ENCODE measurements at places on chromosomes 11 and 22.

DNA sequence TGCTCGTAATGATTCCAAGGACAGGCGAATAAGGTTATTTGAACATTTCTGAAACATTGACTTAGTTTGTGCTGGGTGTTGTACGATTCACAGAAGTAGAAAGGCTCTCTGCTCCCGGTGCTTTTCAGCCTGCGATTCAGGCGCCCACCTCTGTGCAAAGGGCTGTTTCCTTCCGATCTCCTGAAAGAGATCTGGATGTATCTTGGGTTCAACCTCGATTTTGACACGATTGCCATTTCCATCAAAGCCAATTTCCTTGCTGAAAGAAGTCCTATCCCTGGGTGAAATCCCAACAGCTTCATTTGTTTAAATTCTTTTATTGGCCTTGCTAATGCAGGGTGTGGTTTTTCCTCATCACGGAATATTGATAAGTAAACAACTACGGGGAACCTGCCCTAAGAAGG is 1.1 kb upstream of the ZC3H12C start:
- DNase-seq = no peak

DNA sequence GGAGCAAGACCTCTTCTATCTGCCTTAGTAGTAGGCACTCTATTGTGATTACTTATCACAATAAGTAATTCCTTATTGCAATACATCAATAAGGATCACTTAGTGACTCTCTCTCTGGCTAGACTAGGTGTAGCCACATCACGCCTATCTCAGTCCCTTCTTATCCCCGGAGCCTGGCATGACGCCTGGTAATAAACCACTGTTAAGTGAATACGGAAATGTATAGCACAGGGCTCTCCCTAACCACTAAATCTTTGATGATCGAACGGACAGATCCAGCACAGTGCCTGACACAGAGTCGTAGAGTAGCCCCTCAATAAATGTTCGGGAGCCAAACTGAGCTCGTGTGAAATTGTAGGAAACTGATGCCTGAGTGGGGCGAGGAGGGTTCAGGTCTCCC is 143.3 kb downstream of the FBXO7 start:
- DNase-seq = no peak

- no peak for DNase-seq
These were observed 1.2 kb downstream of the KCNQ1OT1 start for GRCh38 chr11:2698386-2699184.

DNA sequence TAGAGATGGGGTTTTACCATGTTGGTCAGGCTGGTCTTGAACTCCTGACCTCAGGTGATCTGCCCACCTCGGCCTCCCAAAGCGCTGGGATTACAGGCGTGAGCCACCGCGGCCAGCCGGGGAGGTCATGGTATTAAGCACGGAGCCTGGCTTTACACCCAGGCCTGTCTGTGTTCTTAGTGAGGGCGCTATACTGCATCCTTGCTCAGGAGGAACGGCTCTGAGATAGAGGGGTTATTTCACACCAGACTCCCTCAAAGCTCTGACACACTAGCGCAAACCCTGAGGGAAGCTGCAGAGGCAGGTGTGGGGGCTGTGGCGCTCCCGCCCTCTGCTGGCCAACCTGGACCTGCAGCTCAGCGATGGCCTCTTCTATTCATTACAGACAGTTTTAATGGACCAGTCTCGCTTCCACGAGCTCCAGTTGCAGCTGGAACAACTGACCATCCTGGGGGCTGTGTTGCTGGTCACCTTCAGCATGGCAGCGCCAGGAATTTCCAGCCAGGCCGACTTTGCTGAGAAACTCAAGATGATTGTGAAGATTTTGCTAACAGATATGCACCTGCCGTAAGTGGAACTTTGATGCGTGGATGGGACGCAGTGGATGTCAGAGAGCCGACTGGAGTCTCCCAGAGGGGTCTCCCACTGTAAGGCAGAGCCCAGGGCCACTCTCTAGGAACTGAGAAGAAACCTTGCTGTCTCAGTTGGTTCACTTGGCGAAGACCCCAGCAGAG is 26.2 kb downstream of the TCP11L1 start:
- DNase-seq = peak; percentile 73

DNA sequence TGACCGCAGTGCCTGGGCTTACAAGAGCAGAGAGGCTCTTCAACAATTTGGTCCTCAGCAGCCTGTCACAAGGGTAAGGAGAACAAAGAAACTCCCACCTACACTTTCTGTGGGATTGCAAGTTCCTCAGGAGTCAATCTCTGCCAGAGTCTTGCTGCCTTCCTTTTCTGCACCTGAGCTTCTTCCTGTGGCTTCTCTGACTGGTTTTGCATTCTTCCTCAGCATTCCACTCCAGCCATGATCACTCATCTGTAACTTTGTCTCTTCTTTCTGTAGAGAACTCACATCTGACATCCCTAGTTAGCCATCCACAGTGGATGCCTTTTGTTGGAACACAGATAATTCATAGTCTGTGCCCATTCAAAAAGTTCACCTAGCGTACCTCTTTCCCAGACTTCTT is 14.2 kb upstream of the OR6A2 start:
- DNase-seq = no peak

- no peak for DNase-seq
These were observed 47.8 kb upstream of the BMAL1 start for GRCh38 chr11:13229711-13230318.

DNA sequence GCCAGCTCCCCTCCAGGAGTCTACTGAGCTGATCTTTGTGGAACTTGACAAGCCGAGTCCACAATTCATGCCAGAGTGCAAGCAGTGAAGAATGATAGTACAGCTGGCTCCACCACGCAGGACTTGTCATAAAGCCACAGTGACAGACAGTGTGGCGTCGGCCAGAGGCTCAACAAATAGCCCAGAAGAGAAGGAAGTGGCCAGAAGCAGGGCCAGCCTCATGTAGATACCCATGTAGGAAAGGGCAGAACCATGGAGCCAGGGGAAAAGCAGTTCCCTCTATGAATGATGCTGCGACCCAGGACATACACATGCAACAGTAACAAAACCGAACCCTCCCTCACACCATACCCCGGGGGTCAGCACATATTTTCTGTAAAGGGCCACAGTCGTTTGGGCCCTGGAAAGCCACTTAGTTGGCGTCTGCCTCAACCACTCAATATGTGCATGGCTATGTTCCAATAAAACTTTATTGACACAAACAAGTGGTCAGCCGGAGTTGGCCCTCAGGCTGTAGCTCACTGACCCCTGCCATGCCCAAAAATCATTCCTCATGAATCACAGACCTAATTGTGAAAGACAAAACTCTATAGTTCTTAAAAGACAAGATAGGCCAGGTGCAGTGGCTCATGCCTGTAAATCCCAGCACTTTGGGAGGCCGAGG is 161.4 kb downstream of the BRD1 start:
- DNase-seq = no peak

GRCh38 chr11:32107647-32108046 is 16.8 kb downstream of the RCN1 start:
- no peak for DNase-seq

DNA sequence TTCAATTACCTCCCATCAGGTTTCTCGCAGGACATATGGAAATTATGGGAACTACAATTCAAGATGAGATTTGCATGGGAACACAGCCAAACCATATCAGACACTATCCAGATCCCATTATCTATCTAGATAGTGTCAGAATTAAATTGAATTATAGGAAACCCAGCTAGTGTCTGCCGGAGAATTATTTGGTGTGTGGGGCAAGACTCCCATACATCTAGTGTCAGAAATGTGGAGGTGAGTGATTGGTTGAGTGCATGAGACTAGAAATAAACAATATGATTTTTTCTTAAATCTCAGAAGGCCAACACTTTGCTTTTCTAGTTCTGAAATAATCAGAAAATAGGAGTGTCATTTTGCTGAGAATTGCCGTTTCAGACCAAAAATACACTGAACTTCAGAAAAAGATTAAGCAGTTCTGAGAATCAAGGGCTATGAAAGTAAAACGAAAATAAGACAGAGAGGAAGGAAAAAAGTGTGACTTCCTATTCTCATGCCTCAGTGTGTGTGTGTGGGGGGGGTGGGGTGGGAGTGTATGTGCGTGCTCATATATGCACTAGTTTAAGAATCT is 21.3 kb downstream of the CASP12 start:
- no peak for DNase-seq

- DNase-seq = peak; percentile 49
These were observed 27.1 kb upstream of the TMA7B start for GRCh38 chr22:39932918-39933649.

GRCh38 chr11:111836721-111837120 is 34.7 kb downstream of the ALG9 start:
- DNase-seq = peak; percentile 36

DNA sequence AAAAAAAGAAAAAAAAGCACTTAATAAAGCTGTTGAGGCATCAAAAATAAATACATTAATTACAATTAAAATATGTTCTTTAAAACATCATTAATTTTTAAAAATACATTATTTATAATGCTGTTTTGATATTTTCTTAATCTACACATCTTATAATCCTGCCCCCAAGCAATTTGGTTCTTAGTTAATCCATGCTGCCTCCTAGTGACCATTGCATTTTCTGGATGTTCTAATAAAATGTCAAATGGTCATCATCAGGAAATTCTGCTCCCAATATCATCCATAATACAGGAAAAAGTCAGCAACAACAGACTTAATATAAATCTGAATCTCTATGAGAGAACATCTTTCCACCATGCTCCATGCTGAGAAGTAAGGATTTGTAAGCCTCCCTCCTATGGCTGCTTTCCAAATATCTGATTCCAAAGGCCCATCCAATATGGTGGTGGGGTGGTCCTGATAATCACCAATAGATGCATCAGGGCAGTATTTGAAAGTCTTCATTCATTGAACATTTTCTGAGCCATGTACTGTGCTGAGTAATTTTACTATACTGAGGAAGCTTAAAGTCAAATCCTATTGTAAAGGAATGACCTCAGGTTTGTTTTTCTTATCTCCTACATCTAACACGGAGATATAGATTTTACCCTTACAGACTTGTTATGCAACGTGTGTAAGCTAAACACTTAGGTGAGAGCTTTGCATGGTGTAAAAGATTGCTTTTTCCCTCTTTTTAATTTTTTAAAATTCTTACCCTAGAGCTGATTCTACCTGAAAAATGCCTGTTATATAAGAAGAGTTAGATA is 124.7 kb upstream of the BMAL1 start:
- no peak for DNase-seq

DNA sequence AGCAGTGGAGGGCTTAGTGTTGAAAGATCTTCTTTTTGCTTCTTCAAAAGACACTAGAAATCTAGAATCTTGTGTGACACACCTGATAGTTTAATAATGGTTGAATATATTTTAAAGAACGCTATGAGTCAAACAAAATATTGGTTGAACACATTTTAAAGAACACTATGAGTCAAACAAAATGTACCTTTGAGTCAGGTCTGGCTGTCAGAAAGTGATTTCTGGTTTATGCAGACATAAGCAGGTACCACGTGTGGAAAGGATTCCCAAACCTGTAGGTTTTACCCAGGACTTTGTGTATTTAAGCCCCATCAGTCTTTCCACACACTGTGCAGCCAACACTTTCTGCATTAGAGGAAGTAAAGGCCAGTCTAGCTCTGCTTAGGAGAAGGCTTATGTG is 366.7 kb upstream of the TENM4 start:
- DNase-seq = no peak

GRCh38 chr11:12794576-12795230 is 120.5 kb downstream of the TEAD1 start:
- DNase-seq = no peak

DNA sequence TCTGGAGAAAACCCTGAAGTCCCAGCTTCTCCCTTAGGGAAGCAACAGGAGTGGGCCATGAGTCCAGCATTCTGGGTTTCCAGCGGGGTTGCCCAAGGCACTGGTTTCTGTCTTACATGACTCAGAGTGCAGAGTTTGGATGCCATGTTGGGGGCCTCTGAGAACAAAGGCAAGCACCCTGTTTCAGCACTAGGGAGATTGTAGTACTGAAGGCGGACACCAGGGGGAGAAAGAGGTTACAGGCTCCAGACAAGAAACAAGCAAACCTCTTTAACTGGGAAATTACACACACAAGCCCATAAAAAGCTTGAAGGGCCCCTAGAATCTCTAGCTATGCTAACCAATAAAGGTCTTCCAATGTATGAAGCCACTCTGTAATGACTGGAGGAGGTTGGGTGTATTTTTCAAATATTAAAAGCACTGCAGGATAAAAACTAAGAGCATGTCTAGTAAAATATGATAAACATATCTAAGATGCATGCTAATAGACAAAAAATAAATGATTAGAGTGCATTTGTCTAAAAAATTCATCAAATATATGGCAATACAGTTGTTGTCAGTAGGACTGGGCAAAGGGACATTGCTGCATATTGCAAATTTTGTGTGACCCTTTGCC is 7.1 kb downstream of the MS4A6E start:
- DNase-seq = peak; percentile 64

All from GM13976 (cell line).